Choroid plexus epithelial cell (primary cell): ENCODE measurements at places on chromosomes 1 and 21.

GRCh38 chr1:178928041-178928440 lies 57.2 kb upstream of the ANGPTL1 start:
- DNase-seq: no peak

GRCh38 chr1:112515311-112516009 lies 6.7 kb downstream of the WNT2B start:
- peak; percentile 43 for DNase-seq

- DNase-seq: no peak
These were observed 5.6 kb upstream of the THEM5 start for GRCh38 chr1:151858886-151859665.

GRCh38 chr1:22104865-22105437 lies 37.9 kb downstream of the WNT4 start:
- DNase-seq: no peak

DNA sequence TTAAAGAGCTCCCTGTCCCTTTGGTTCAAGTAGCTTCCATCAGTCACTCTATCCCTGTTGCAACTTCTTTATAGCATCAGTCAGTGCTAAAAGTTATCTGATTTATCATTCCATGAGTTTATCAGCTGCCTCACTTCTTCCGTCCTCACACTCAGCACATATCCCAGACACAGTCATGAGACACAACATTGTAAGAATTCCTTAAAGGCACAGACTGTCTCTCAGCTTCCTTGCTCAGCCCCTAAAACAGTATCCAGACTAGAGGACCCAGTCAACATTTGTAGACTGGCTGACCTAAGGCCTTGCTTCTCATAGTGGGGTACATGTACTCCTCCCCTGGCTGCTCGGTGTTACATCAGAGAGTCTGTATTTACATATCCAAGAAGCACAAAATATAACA lies 164.9 kb upstream of the ADGRL2 start:
- peak; percentile 43 for DNase-seq

DNA sequence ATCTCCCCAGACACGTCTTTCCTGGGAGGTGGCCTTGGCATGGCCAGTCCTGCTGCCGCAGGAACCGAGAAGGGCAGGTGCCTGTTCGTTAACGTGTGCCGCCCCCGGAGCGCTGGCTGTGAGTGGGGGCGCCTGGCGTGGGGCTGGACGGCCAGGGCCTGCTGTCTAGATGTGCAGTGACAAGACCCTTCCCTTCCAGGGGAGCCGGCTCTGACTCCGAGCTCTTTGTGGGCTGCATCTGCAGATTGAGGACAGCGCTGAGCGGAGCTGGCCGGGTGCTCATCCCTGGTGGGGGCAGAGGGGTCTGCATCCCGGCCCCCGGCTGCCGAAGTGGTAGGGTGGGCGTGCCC lies 13.0 kb downstream of the COL18A1 start:
- DNase-seq: no peak

GRCh38 chr1:26894263-26894662 lies 4.2 kb upstream of the GPN2 start:
- no peak for DNase-seq

DNA sequence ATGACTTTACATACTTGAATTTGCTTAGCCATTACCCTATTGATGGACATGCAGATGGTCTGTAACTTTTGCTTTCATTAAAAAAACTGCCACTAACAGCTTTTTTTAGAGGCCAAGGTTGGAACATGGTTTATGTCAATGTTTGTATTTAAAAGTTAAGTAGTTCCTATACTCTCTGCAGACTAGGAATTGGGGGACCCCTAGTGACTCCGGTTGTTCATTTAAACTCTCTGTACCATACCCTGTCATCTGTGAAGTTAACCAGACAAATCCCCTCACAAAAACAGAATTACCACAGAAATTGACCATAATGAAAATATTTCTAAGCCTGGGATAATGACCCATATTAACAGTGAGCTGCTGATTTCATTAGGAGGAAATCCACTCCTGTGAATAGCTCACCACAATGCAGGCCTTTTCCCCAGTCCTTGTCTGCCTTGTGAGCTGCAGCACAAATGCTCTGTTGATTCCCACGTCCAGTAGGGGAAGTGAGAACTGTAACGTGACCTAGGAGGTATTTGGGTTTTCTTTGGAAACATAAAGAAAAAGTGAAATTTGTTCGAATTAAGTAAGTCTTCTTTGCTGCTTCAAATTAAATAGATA lies 30.2 kb upstream of the CD101 start:
- no peak for DNase-seq

GRCh38 chr21:45443595-45444181 lies 38.7 kb downstream of the COL18A1 start:
- no peak for DNase-seq

DNA sequence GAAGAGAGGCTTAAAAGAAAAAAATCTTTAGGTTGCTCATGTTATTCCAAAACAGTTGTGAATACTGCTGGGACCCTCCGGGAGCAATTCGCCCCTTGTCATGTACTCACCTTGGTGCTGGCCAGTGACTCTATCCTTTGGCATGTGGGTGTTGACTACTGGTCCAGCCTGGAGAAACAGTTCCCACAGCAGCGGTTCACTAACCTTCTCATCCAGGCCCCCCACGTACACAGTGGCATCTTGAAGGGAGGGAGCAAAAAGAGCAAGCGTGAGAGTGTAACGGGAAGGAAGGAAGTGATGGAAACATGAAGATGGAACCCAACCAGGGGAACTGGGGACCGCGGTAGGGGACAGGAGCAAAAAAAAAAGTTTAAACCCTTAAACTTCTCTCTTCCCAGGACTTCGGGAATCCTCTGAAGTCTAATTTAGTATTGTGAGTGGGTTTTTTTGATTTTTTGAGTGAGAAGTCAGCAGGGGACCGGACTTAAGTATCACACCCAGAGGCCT lies 494 bp downstream of the SF3B4 start:
- DNase-seq: peak; percentile 17

- peak; percentile 72 for DNase-seq
These were observed 10.7 kb downstream of the CDC7 start for GRCh38 chr1:91511386-91511785.

DNA sequence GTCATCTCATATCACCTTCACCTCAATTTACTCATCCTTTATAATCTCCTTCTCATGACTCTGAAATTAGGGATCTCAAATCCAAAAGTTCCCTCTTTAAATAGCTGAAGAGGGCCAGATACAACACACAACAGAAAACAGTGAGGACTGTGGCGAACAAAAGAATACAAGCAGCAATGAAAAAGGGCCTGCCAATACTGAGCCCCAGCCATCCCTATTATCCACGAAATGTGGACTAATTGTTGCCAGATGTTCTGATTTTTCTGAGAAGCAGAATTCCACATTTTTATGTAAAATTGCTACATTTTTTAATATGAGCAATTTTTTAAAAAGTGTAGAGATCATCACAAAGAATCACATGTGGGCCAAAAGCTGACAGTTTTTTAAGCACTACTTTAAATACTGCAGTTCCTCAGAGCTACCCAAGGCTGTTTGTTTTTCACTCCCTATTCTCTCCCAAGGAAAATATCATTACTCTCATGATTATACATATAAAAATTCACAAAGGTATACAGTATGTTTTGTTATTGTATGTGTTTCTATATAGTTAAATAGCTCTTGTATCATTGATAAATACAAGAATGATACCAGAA lies 90.0 kb downstream of the ASH1L start:
- DNase-seq: no peak

DNA sequence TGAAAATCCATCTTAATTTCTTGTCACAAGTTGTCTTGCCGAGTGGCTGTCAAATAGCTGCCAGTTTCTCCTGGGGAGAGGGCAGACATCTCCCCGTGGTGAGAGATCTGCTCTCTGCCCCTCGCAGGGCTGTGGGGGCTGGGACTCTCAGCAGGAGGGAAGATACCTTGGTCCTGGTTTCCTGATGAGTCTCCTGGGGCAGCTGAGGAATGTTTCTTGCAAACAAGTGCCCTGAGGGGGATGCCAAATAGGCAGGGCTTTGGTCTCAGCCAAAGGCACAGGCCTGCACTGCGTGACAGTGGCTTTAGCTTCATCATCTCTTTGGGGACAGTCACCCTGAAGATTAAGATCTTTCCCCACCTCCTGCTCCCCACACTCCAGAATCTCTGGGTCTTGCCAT lies 40.9 kb downstream of the SYT6 start:
- DNase-seq: no peak

DNA sequence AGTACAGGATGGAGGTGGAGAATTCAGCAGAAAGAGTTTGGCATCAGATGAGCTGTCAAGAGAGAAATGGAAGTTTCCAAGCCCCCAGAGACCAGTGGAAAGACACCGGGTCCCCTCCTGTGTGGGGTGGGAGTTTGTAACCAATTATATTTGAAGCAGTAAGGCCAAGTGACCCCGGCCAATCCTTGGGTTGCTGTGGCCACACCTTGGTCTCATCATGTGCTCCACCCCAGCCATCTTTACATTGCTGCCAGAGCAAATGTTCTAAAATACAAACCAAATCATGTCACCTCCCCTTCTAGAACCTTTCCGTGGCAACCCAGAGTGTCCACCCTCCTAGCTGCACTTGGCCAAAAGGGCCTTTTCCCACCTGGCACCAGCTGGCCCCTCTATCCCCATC lies 86.1 kb downstream of the KCNN3 start:
- no peak for DNase-seq

- DNase-seq: no peak
These were observed 4.3 kb downstream of the INKA2 start for GRCh38 chr1:111734856-111735255.

DNA sequence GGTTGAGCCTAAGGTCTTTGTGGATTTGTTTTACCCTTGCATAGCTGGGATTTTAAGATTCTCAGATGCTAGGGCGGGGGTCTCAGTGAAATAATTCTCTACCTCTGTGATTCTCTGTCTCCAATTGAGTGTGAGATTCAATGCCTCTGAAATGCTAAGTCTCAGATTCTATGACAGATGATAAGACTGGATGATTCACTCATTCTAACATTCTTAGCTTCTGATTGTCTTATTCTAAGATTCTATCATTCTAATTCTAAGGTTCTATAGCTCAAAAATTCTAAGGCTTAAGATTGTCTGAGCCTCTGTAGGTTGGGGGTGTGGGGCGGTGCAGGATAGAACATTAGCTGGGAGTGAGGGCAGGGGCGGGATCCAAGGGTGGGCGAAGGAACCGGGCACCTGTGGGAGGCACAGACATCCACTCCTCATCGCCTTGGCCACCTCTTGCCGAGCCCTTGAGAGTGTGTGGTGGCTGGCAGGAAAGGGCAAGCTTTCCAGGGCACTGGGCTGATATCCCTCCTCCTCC lies 29.5 kb downstream of the ADGRB2 start:
- no peak for DNase-seq

GRCh38 chr1:31576201-31576669 lies at the start of gene TINAGL1:
TINAGL1 (plus strand) TSS chr1:31576515; CDS start chr1:31577149, 634 bp downstream.
- peak; percentile 29 for DNase-seq

- peak; percentile 63 for DNase-seq
These were observed 82.2 kb upstream of the BMP8A start for GRCh38 chr1:39409055-39409816.

DNA sequence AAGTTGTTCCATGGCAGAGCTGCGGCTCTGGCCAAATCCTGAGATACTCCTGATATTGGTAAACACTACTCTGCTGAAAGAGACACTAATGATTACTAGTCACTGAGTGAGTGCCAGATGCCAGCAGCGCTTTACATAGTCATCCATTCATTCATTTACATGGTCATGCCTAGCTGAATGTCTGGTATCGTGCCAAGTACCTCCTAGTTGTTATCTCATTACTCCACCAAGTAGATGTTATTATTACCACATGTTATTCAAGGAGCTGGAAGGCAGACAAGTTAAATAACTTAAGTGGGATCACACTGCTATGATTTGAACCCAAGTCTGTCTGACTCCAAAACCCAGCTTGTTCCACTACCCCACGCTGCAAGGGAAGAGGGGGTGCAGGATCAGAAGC lies 4.7 kb downstream of the OLFML2B start:
- DNase-seq: peak; percentile 74

- no peak for DNase-seq
These were observed 129.8 kb downstream of the CNIH3 start for GRCh38 chr1:224745924-224746323.

DNA sequence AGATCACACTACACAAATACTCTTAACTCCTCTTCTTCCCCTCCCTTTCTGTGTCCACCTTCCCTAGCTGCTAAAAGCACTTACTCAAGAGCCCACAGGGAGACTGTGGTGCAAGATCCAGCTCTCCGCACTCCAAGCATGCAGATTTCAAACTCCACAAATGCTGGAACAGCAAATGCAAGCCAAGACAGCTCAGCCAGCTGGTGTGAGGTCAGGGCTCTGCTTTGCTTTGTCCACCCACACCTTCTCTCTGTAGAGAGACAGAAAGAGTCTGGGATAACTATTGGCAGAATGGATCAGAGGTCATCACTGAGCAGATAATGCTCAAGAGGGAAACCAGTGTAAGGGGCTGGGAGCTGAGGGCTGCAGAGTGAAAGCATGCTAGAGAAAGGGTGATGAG lies 45.2 kb upstream of the DPT start:
- peak; percentile 30 for DNase-seq

DNA sequence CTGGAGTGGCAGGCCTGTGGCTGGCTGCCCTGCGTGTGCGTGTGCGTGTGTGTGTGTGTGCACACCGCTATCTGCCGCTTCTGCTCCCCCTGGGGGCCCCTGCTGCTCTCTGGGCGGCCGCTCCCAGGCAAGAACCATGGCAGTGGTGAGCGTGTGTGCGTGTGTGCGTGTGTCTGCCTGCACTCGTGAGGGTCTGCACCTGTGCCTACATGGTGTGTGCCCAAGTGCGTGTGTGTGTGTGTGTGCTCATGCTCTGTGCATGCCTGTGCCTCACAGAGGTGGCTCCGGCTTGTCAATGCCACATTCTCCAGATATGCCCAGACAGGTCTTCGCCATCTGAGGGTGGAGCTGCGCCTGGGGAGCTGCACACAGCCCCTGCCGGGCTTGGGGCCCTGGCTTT lies 18.7 kb upstream of the PEX10 start:
- no peak for DNase-seq

DNA sequence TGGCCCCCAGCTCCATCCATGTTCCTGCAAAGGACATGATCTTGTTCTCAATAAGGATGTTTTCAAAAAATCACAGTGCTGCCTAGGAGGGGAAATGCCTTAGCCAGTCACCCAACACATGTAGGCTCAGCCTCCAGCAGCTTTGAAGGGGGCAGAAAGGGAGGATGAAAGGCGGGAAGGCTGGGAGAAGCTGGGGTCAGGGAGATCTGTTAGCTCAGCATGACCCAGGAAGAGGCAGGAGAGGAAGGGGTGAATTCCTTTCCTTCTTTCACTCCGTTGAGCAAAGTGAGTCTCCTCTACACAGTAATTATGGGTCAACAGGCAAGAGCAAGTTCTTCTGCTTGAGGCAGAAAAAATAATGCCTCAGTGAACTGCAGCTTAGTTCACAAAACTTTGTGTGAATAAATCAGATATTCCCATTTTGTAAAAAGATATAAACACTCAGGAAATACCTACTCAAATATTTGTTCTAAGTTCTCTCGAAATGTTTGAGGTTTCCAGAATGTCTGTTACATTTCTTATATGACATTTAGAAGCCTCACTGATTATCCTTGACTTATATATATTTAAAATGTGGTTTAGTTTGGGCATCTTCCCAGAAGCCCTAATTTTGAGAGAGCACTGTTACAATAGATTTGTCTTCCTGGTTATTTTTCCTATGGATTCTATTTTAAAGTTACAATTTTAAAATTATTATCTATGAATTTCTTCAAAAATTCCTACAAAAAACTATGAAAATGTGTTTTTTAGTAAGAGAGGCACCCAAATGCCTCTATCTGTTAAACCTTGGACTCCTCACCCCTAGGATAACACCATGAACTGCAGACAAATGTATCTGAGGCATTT lies 116.8 kb downstream of the KCNJ6 start:
- DNase-seq: peak; percentile 28
